G401 (cell line): ENCODE measurements at places on chromosomes 1 and 21.

- DNase-seq, result no peak
These were observed 29.4 kb downstream of the NENF start for GRCh38 chr1:212461916-212462660.

GRCh38 chr1:33165209-33165608, 16.6 kb downstream of the TRIM62 start:
- DNase-seq, result no peak

GRCh38 chr1:71656902-71657301, 576.1 kb upstream of the ZRANB2 start:
- DNase-seq, result no peak

- DNase-seq, result no peak
These were observed 18.6 kb upstream of the ST6GALNAC3 start for GRCh38 chr1:76055987-76056386.

GRCh38 chr1:178046591-178047270, 47.2 kb upstream of the RASAL2 start:
- no peak for DNase-seq

DNA sequence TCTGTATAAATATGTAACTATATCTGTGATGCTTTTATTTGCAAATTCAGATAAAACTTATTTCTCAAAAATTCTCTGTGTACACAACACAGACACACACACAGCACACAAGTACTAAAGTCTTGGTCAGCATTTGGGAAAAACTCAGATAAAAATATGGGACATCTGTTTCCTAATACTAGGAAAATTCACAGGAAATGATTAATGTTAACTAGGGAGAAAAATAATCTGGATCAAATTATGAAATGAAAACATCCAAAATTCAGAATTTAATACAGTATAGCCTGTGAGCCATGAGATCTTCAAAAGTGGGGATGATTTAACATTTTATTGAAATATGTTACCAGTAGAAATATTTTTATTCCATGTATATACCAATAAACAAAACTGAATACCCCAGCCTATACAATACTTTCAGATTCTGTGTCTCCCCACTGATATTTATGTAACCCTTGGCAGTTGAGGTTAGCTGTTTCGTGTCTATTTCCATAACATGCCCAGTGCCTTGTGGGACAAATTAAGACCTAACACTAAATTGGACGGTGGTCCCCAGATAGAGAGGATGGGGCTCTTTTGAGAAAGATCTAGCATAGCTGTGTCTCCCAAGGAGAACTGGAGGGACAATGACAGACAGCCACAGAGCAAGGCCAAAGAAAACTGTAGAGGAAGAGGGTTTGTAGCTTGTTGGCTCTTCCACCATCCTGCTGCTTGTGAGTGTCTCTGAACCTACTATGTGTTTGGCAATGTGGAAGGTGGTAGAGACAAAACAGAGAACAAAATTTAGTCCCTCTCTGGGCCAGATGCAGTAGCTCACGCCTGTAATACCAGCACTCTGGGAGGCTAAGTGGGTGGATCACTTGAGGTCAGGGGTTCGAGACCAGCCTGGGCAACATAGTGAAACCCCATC, 47.2 kb downstream of the GNG12 start:
- no peak for DNase-seq

GRCh38 chr1:182122913-182123260, 61.4 kb upstream of the ZNF648 start:
- no peak for DNase-seq

DNA sequence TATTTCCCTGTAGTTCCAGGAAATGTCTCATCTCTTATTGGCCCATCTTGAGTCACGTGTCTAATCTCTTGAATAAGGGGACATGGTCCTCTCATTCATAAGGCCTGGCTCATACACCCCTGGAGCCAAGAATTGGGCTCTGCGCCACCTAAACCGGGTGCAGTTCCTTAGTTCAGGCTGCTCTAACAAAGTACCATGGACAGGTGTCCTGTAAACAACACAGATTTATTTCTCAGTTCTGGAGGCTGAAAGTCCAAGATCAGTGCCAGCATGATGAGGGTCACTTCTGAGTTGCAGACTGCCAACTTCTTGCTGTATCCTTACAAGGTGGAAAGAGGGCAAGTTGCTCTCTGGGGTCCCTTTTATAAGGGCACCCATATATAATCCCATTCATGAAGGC, 60.2 kb upstream of the VAMP3 start:
- no peak for DNase-seq

DNA sequence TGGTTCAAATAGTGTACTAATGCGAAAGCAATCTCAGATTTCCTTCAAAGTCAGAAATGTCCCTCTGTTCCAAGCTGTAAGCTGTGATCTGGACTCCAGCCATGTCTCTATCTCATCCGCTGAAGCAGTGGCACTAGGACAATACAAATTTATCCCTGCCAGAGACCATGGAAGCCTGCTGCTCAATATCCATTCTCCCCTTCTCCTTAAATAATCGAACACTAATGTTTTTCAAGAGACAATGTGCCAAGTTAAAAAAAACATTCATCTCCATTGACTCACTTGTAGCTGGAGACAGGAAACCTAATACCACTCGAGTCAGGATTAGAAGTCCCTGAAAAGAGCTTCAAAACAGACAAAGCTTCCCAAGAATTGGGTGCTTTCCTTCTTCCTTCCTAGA, 38.5 kb upstream of the PGBD5 start:
- DNase-seq, result peak; percentile 70

DNA sequence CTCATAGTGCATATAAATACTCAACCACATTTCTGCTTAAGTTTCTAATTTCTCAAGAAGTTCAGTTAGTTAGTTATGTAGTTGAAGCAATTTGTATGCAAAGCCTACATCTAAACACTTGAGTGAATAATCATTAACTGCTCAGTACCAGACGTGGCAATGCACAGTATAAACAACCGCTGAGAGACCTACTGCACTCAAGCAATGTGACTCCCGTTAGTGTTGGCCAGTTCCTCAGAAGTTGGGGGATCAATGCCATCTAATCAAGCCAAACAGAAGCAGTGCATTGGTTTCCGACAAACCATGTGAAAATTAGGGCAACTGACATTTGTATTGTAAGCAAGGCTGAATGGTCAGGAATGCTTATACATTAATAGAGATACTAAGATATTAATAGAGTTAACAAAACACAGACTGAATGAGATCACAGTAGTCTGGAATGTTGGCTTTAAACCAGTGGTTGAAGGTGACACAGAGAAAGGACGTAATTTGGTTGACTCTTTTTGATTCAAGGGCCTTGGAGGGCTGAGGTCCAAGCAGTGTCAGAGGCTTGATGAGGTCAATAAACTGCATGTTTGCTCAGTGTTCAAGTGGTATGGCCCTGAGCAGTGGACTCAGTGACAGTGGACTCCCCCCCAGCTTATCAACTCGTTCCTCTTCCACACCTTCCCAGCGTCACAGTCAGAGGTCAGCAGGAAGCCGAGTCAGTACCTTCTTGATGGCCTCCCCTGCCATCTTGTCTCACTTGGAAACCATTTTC, 255.5 kb downstream of the CTH start:
- DNase-seq, result no peak

- no peak for DNase-seq
These were observed 599 bp upstream of the ITPKB start for GRCh38 chr1:226739696-226740065.

GRCh38 chr1:244012202-244012601, 38.9 kb upstream of the ZBTB18 start:
- DNase-seq, result no peak

DNA sequence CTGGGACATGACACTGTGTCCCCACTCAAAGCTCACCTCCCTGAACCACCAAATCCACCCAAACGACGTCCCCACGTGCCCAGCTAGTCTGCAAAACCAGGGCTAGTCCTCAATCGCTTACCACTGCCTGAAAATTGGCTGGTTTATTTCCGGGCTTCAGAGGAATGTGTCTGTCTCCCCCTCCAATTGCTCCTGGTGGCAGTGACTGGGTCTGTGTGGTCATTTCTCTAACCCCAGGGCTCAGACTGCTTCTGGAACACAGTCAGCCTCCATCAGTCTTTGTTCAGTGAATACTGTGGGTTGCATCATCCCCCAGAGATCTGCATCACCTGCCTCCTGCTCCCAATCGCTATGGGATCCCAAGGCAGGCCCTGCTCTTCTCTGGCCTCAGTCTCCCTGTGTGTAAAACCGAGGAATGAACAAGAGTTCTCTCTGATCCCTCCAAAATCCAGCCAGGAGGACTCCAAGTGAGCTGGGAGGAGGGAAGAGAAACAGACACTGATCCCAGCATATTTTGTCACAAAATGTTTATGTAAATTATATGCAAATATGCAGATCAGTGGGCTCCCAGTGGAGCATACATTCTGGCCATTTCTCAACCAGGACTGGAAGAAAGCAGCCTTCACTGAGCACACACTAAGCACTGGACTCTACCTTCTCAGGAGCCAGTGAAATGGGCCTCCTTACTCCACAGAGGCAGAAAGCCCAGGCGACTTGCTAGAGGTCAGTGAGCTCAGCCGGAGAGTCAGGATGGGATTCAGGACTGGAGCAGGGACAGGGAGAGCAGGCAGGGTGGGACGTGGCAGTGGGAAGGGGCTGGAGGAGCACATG, 20.9 kb downstream of the SDC3 start:
- DNase-seq, result no peak

DNA sequence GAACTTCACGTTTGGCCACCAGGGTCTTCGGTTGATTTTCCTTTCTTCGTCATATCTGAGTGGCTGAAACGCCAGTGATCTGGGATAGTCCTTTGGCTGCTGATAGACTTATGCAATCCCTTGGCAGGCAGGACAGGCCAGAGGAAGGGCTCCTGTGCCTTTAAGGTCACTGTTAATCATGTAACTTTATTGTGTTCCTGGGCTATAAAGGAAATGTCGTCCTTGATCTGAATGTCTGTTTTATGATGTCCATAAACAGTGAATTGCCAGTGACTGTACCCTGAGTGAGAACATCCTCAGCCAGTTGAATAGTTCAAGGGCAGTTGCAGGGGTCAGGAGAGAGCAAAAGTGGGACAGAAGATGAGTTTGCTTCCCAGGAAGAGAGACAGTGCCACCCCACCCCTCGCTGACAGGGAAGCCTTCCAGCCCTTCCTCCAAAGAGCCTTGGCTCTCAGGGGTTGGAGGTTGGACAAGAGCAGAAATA, 68.0 kb downstream of the PDE9A start:
- DNase-seq, result no peak

GRCh38 chr1:211495584-211495983, 3.6 kb upstream of the RD3 start:
- DNase-seq, result no peak

GRCh38 chr1:156711011-156711817, 5.8 kb upstream of the CRABP2 start:
- DNase-seq, result no peak

DNA sequence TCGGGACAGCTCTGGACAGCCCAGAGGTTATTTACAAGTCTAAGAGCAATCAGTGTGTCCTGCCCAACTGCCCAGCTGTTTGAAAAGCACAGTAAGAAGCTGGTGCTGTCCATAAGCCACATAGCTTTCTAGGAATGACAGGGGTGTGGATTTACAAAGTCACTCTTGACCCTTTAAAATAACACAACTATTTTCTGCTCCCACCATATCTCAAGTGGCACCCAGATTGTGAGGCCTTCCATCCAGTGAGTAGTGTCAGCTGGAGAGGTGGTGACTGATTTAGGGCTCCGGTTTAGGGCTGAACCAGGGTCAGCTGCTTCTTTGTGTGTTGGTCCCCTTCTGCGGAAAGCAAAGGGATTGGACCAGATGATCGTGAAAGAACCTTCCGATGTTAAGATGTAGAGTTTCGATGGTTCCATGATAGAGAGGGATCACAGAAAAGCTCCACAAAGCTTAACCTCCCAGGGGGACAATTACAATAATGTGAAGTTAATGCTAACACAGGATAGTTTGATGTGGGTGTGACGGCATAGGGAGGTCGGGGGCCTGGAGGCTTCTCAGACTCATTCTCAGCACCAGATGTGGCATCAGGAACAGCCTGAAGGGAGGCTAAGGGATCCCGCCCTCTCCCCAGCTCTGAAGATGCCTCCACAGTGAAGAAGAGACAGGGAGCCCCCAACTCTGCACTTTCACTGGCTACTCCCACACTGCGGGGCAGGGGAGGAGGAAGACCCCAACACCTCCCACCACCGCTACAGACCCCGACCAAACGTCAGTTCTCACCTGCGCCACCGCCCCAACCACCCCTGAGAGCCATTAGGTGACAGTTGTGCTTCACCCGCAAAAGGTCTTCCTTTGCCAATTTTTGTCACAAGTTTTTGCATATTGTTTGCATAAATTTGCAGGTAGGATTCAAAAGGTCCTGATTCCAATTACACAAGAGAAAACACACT, 40.6 kb downstream of the LRRC3 start:
- DNase-seq, result no peak

GRCh38 chr1:4963251-4963650, 308.8 kb downstream of the AJAP1 start:
- no peak for DNase-seq

GRCh38 chr1:63330331-63330916, 8.1 kb downstream of the FOXD3 start:
- no peak for DNase-seq

DNA sequence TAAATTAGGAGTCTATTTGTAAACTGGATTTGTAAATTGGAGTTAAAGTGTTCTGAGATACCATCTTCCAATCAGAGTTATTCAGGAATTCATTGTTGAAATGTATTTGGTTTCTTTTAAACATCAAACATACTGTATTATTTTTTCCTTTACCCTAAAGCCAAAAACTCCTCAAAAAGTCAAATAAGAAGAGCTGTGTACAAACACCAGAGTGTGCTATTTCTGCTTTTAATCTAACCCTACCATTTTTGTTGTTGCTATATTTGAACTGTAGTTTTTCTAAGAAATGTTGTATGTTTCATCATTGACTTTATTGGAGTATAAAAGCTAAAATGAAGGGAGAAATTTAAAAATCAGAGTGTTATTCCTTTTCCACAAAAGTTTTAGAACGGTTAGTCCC, 35.8 kb downstream of the SLC30A7 start:
- DNase-seq, result no peak
